ENCODE measurements at places on chromosomes 5 and 9. TPM values are rescaled to one million over a fixed set of nuclear protein-coding genes. Genes with fewer than 3 reads are reported as not detected.

The TLR4 gene
- total RNA-seq: 32.4 TPM

The ZNF618 gene
- total RNA-seq: 16.1 TPM

The SPATA6L gene
- not detected for total RNA-seq

The MYMK gene
- total RNA-seq: not detected

The C5orf58 gene
- total RNA-seq: not detected

The IL3 gene
- not detected for total RNA-seq

The SLC6A3 gene
- not detected for total RNA-seq

The GMCL2 gene
- not detected for total RNA-seq

The ARSI gene
- total RNA-seq: not detected

The PDCD1LG2 gene
- total RNA-seq: 1.1 TPM

The ST8SIA4 gene
- total RNA-seq: 15.6 TPM

The CD180 gene
- total RNA-seq: 2.3 TPM

The CARTPT gene
- total RNA-seq: 12.7 TPM

The IFNA2 gene
- not detected for total RNA-seq

The TMEFF1 gene
- not detected for total RNA-seq

The SERINC5 gene
- total RNA-seq: 3.4 TPM

The PCDHA1 gene
- not detected for total RNA-seq

The XPA gene
- 3.2 TPM for total RNA-seq

The FAM221B gene
- not detected for total RNA-seq

The LIFR gene
- 116 TPM for total RNA-seq

The PELO gene
- total RNA-seq: 39.1 TPM

The PROB1 gene
- total RNA-seq: 4.3 TPM

- DNase-seq: no peak
These were observed 59.7 kb upstream of the TMED7 start for GRCh38 chr5:115685490-115685889.

GRCh38 chr5:132760601-132761317 lies 13.5 kb downstream of the CCNI2 start:
- no peak for DNase-seq

DNA sequence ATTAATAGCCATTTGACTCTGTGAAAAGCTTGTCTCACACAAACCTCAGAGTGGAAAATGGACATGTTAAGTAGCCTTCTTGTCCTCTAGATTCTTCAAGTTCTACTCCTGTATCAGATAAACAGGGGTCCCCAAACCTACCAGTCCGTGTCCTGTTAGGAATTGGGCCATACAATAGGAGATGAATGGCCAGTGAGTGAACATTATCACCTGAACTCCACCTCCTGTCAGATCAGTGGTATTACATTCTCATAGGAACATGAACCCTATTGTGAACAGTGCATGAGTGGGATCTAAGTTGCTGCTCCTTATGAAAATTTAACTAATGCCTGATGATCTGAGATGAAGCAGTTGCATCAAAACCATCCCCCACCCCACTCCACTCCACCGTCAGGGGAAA lies 136.3 kb downstream of the TMEM232 start:
- DNase-seq: no peak

GRCh38 chr5:14597080-14597479 lies 15.5 kb downstream of the OTULINL start:
- DNase-seq: no peak

DNA sequence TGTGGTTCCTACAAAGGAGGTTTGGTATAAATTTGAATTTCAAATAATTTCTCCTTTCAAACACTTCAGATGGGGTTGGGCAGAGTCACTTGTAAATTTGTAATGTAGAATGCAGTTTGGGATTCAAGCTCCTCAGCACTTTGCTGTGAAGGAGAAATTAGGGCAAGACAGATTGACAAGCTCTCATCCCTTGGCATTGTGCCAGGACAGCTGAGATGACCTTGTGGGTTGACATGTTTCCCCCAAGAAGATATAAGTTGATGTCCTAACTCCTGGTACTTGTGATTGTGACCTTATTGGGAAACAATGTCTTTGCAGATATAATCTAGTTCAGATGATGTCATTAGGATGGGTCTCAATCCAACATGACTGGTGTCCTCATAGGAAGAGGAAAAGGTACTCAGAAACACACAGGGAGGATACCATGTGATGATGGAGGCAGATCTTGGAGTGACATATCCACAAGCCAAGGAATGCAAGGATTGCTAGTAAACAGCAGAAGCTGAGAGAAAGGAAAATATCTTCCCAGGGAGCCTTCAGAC lies 408.3 kb downstream of the MED10 start:
- DNase-seq: no peak

GRCh38 chr9:122005597-122005996 lies 87.5 kb downstream of the TTLL11 start:
- peak; percentile 28 for DNase-seq

DNA sequence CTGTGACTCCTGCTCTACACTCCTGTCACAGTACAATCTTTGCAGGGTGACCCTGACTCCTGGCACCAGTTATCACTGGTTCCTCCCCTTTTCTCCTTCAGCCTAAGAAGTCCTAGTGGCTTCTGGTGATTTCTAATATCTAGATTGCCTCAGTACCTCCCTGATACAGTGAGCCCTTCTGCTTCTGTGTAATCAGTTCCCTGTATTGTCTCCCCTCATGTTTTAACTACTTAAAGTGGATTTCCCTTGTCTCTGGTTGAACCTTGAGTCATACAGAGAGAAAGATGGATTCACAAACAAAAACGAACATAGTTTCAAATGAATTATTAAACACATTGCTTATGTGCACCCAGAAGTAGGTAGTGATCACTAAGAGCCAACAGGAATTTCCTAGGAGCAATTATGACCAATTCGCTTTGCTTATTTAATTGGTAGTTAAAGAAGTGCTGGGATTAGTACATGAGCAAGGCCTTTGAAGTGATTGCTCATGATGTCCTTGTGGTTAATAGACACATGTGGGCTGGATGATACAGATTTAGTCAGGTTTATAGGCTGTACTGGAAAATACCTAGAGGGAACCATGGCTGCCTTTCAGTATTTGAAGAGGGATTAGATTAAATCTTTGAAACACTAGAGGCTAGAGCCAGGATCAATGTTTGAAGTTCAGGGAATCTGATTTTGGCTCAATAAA lies 145.8 kb upstream of the MEF2C start:
- no peak for DNase-seq

DNA sequence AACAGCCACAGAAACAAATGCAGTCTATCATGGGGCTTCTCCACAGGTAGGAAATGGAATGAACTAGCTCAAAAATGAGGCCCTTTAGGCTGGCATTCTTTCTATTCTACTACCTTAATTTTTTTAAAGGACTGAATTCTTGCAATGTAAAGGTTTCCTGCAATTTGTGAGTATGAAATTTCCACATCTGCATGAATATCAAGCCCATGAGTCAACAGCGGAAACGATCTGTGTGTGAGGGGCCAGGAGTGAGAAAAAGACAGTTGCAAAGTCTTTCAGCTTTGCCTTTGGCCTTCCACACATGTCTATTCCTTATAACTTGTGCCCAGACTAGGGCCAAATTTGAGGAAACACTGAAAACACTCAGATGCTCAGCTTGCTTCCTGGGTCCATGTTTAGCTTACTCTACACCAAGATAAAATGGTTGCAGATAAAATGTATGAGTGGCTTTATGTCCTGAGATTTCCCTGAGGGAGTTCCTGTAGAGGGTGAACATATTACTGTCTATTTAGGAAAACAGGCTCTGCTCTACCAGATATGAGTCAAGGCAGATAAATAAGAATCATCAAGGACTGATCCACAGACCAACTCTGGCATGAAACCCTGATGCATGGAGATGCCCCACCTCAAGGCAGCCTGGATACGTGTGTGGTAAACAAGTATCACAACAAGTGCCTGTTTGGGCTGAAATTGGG lies 46.5 kb downstream of the RETREG1 start:
- no peak for DNase-seq

- DNase-seq: no peak
These were observed 99.8 kb downstream of the TRIO start for GRCh38 chr5:14242871-14243383.

- no peak for DNase-seq
These were observed 122.4 kb upstream of the SLC12A2 start for GRCh38 chr5:127961006-127961762.

DNA sequence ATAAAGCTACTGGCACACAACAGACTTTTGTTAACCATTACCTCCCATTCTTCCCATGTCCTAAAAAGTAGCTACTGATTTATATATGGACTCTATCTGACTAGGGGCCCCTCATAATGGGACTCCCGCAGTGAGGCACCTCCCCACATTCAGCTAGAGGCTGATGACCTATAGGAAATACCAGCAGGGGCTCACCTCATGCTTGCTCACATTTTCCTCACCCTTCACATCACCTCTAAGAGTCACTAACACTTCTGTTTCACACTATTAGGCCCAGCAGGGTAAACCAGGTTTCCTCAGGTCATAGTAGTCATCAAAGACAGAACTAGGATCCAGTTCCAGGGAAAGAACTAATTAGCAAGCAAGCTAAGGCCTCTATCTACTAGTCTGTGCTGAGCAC lies 60.7 kb downstream of the PRELID2 start:
- no peak for DNase-seq

- no peak for DNase-seq
These were observed 64.7 kb upstream of the PRLR start for GRCh38 chr5:35294976-35295375.

GRCh38 chr9:83231039-83231438 lies 168.1 kb upstream of the RASEF start:
- no peak for DNase-seq

DNA sequence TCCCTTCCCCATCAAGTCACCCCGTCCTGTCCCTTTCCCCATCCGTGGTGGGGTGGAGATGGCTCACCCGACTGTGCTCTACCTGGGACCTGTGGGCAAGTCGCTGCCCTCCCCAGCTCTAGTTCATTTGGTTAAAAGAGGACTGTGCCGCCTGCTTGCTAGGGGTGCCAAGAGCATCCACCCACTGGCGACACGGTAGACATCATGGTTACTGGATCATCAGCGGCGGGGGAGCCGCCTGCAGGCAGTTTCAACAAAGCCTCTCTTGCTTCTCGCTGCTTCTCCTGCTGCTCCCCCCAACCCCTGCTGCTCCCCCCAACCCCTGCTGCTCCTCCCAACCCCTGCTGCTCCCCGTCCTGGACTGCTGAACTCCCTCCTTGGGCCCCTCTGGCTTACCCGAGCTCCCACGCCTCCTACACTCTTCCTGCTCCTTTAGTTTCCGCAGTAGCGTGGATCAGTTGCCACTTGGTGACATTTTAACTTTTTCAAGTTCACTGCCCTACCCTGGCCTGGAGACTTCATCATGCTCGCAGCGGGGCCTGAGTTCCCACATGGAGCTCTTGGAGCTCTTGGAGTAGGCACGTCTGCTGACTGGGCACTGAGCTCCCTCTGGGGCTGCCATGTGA lies 22.0 kb upstream of the SCGB3A1 start:
- no peak for DNase-seq

GRCh38 chr5:139241139-139241538 lies 43.0 kb upstream of the SIL1 start:
- DNase-seq: no peak

- DNase-seq: no peak
These were observed 217.4 kb downstream of the KDM4C start for GRCh38 chr9:6975198-6975597.

DNA sequence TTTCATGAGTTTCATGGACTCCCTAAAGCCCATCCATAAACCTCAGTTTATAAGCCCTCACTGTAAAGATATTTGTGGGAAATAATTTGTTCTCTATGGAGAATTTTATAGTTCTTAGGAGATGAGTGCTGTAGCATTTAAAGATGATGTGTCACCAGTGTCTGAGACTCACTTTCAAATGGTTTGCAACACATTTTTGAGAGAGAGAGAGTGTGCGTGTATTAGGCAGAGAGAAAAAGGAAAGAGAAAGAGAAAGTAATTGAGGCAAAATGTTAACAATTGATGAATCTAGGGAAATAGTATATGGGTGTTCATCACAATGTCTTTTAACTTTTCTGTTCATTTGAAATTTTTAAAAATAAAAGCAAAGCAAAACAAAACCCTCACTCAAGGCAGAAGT lies 479.0 kb downstream of the ZSWIM6 start:
- DNase-seq: no peak

GRCh38 chr5:107428303-107428813 lies 242.4 kb downstream of the EFNA5 start:
- DNase-seq: no peak

- DNase-seq: no peak
These were observed 335.9 kb downstream of the PIK3R1 start for GRCh38 chr5:68551436-68551835.

DNA sequence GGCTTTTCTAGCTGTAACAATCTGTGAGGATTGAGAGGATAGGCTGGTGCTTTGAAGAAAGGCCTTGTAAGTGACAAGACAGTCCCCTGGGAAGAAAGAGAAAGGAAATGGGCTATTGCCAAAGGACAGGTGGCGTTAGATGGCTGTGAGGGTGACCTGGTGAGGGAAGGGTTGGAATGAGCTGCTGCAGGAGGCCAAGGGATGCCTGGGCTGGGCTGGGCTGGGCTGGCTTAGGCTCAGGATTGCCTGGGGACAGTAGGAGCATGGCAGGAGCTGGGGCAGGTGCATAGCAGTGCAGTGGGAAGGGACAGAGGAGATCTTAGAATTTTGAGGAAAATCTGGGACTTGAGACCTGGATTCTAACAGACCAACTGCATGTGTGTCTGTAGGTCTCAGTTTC lies 9.7 kb upstream of the MYOZ3 start:
- DNase-seq: no peak

GRCh38 chr5:160311491-160312133 lies 752 bp downstream of the CCNJL start:
- DNase-seq: no peak

DNA sequence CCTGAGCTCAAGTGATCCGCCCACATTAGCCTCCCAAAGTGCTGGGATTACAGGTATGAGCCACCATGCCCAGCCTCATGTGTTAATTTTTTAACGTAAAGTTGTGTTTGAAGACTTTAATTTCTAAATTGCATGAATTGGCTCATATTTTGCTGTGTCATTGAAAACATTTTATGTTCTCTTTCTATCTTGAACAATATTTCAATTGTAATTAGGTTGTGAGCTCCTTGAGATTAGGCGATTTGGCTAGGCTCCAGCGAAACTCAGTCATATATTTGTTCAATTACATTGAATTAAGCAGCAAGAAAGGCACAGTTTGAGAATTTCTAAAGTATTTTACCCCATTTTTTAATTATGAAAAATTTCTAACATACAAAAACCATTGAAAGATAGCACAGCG lies 34.0 kb downstream of the GAPVD1 start:
- no peak for DNase-seq

DNA sequence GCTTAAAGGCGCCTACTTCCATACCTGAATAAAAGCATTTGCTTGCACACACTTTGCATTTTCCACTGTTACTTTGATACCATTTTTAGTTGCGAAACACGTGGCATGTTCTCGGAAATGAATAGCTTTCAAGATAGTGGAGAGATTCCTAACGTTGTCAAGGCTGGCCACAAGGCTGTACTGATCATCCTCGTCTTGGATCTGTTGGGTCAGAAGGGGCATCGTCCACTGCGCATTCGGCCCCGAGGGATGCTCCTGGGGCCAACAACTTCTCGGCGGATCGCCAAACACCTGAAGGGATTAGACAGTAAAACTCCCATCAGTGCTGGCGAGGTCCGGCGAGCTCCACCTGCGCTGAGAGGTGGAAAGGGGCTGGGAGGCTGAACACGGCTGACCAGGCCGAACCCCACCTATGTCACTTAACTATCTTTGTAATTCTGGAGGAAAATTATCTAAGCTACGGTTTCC lies 599 bp downstream of the RAD1 start:
- no peak for DNase-seq

Data from ascending aorta (tissue), 2 donors.